ENCODE measurements at places on chromosomes 1 and 21.

- no peak for DNase-seq
Observed at GRCh38 chr1:119815361-119815760, 4.1 kb upstream of the REG4 start.

- no peak for DNase-seq
Observed at GRCh38 chr1:25020851-25021590, 90.9 kb upstream of the RUNX3 start.

GRCh38 chr1:77398152-77398551 lies 116.3 kb downstream of the AK5 start:
- DNase-seq: no peak

GRCh38 chr1:53061123-53061858 lies 722 bp upstream of the PODN start:
- no peak for DNase-seq

DNA sequence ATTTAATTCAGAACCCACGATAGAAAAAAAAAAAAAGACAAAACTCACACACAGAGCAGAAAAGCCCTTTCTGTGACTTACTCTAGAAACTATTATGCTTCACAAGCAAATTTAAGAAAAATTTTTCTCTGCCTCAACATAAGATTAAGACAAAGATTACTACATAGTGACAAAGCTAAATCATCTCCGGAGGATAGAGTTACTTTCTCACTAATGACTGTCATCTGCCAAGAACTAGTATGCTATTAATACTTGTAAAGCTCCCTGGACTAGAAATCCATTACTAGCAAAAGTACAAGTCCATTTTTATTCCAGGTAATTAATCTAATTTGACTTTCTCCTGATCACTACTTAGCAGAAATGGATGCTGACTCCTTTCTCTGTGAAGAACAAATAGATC lies 25.9 kb downstream of the GREM2 start:
- no peak for DNase-seq

DNA sequence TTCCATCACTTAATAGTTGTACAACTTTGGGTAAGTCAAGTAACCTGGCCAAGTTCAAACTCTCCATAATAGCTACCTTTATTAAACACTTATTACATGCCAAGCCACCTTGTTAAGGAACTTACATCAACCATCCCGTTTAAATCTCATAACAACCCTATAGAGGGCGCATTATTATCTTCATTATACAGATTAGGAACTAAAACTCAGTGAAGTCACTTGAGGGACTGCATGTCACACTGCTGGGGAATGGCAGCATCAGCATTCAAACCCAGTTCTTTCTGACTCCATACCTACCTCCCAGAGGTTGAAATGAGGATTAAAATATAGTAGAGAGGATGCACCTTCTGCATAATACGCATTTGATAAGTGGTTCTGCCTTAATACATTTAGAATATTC lies 47.1 kb upstream of the PLA2G2C start:
- DNase-seq: no peak

Measured in smooth muscle cell of the brain vasculature (primary cell).